Colonic mucosa (tissue), 4 donors: ENCODE measurements at places on chromosomes 12 and 14. TPM values are rescaled to one million over a fixed set of nuclear protein-coding genes. Genes with fewer than 3 reads are reported as not detected.
A peak's percentile ranks its signal among the peaks of the same experiment; 100 is the strongest.

DNA sequence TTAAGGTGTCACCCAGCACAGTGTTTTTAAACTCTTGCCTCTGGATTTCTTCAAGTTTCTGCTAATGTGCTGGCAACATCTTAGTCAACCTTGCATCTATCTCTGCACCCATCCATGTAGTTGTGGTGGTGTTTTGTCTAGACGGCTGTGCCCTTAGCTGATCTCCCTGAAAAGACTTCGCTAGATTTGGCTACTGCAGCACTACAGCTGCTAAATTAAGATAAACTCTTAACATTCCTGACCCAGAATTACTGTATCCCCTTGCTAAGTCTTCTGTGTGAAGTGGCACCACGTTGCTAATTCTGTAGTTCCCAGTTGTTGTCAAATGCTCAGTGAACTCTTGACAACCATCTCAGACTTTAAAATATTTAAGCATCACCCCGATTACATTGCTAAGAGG, 66.8 kb downstream of the SRGAP1 start:
- no peak overlapping the region for H3K4me3 ChIP-seq
- H3K27me3 ChIP-seq, result no peaks in the 10 kb centered on the region
- no peaks in the 10 kb centered on the region for H3K36me3 ChIP-seq
- no peak for DNase-seq
- H3K4me1 ChIP-seq, result no peaks in the 10 kb centered on the region

Gene TAS2R20
- 1.0 TPM for total RNA-seq

Gene PTCSC3
- not detected for total RNA-seq

- H3K4me1 ChIP-seq, result no peaks in the 10 kb centered on the region
- no peaks in the 10 kb centered on the region for H3K27me3 ChIP-seq
- no peak for DNase-seq
- no peak overlapping the region for H3K4me3 ChIP-seq
Measured at GRCh38 chr14:81565441-81566290, 32.0 kb upstream of the SEL1L start.

DNA sequence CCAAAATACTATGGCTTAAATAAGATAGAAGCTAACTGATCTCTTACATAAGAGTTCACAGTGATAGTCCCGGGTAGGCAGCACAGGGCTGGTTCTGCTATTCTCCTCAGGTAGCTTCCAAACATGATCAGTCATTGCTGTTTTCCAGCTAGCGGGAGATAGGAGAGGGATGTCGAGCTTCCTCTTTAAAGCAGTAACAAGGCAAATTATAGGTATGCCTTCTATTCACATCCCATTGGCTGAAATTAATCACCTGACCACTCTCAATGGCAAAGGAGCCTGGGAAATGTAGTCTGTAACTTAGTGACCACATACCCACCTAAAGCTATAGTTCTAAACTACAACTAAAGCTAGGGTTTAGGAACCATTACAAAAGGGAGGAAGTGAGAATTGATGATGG, 34.5 kb upstream of the VRK1 start:
- H3K4me3 ChIP-seq, result no peak overlapping the region
- no peaks in the 10 kb centered on the region for H3K4me1 ChIP-seq
- no peaks in the 10 kb centered on the region for H3K36me3 ChIP-seq
- H3K27ac ChIP-seq, result no peak overlapping the region
- peak; percentile 22 for DNase-seq

DNA sequence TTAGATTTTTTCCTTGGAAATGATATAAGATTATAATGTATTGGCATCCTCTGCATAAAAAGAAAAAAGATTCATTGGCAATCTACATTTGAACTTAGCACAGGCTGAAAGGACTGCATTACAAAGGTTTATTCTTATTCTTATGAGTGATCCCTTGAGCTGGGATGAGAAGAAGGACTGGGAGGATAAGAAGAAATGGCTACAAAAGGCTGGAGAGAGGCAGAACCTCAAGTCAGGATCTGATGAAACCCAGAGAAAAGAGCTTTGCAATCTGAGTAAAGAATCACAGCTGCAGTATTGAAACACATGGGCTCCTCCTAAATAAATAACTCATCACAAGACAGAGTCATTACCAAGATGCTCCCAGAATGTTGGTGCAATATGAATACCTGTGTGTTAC, 1635.4 kb upstream of the FLRT2 start:
- H3K4me1 ChIP-seq, result no peaks in the 10 kb centered on the region
- no peak overlapping the region for H3K4me3 ChIP-seq
- H3K27me3 ChIP-seq, result no peaks in the 10 kb centered on the region
- H3K36me3 ChIP-seq, result no peaks in the 10 kb centered on the region
- no peak for DNase-seq
- H3K27ac ChIP-seq, result no peak overlapping the region

GRCh38 chr14:91062600-91062999, 2.2 kb upstream of the RPS6KA5 start:
- no peak for DNase-seq
- H3K4me3 ChIP-seq, result no peak overlapping the region
- H3K4me1 ChIP-seq, result no peaks in the 10 kb centered on the region
- no peaks in the 10 kb centered on the region for H3K27me3 ChIP-seq

DNA sequence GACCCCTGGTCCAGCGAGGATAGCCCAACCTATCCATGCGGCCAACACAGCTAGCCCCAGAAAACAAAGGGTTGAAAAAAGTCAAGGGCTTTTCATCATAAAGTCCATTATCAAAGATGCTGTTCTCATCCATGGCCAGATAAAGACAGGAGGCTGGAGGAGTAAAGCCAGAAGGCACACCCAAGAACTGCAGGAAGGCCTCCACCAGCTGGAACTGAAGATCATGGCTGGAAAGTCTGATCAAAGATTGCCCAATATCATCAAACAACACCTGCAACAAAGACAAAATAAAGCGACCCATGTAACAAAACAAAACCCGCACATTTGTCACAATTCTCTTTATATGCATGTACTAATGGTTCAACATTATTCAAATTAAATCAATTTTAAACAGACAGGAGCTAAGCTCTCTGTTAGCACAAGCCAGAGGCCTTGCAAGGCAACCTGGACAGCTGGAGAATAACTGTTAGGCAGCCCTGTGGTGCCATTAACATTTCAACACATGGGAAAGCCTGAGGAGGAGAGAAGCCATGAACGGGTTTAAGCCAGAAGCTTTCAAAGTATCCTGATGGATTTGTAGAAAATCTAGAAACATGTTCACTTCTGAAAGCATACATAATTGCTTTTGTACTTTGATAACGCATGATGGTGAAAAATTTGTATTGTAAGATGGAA, 34.1 kb downstream of the PSMC1 start:
- H3K27me3 ChIP-seq, result no peaks in the 10 kb centered on the region
- DNase-seq, result no peak
- peaks cover 10% of the 10 kb centered on the region for H3K36me3 ChIP-seq
- no peak overlapping the region for H3K4me3 ChIP-seq
- no peak overlapping the region for H3K27ac ChIP-seq

Gene RAB15
- 43.8 TPM for total RNA-seq

GRCh38 chr12:110349096-110349495, 54.4 kb downstream of the ANAPC7 start:
- peaks cover 29% of the 10 kb centered on the region for H3K36me3 ChIP-seq
- H3K4me3 ChIP-seq, result no peak overlapping the region
- DNase-seq, result no peak

- no peak overlapping the region for H3K27ac ChIP-seq
- H3K4me3 ChIP-seq, result no peak overlapping the region
- H3K36me3 ChIP-seq, result no peaks in the 10 kb centered on the region
- DNase-seq, result no peak
- no peaks in the 10 kb centered on the region for H3K4me1 ChIP-seq
Measured at GRCh38 chr12:96889273-96889933, 17.7 kb upstream of the NEDD1 start.

Gene RAPGEF3
- 10.1 TPM for total RNA-seq

DNA sequence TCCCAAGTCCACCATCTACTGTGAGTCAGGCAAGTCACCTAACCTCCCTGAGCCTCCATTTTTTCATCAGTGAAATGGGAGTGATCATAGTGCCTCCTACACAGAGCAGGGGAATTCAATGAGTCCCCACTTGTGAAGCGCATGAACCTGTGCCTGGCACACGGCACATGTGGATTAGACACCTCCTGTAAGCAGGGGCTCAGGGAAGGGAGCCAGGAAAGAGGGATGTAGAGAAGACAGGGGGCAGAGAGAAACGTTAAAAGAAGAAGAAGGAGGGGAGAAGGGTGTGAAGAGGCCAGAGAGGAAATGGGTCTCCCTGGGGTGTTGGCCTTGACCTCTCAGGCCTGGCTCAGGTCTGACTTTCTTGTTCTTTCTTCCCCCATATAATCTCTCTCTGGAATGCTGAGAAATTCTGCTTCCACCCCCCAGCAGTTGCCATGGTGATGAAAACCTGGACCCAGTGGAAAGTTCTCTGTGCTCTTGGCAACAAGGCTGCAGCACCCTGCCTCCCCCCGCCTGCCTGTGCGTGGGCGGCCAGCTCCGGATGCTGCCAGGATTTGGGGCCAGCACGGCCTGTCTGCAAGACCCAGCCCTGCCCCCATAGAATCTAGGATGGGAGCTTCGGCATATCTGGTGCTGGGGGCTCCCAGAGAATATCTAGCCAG, 94.5 kb downstream of the CALM1 start:
- H3K4me3 ChIP-seq, result no peak overlapping the region
- H3K27ac ChIP-seq, result no peak overlapping the region
- no peaks in the 10 kb centered on the region for H3K27me3 ChIP-seq
- H3K36me3 ChIP-seq, result no peaks in the 10 kb centered on the region
- DNase-seq, result no peak

Gene KRT79
- not detected for total RNA-seq

DNA sequence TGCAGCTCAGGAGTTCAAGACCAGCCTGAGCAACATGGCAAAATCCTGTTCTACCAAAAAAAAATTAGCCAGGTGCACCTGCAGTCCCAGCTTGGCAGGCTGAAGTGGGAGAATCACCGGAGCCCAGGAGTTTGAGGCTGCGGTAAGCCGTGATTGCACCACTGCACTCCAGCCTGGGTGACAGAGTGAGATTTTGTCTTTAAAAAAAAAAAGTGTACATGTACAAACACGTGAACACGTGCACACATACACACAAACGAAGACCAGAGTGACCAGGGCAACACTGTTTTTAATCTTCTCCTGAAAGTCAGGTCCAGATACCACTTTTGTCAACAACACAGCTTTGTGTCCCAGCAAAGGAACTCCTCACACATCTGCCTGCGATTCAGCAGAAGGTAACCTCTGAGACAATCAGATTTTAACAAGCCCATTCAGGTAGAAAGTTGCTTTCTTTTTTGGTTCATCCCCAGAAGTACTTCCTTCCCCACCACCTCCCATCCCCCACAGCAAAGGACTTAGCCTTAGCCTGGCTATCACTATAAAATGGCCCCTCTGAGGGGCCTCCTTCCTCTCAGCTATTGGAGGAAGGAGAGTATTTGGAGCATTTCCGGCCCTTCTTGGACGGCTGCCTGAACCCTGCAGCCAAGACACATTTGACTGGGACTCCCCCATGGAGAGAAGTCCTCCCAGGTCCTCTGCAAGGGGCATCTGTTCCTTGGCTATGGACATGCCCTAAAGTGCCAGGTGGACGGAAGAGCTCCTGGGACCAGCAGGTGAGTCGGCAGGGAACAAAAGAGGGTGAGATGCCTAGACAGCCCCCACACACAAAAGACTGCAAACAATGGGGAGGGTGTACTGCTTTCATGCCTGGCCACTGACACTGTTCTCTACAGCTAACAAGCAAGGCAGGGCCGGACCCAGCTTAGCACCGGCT, 9.8 kb downstream of the CTDSP2 start:
- DNase-seq, result peak; percentile 80
- H3K4me3 ChIP-seq, result no peak overlapping the region
- H3K27ac ChIP-seq, result peak overlapping the region; percentile 66
- no peaks in the 10 kb centered on the region for H3K27me3 ChIP-seq
- peaks cover 85% of the 10 kb centered on the region for H3K4me1 ChIP-seq

- H3K4me1 ChIP-seq, result no peaks in the 10 kb centered on the region
- H3K27ac ChIP-seq, result no peak overlapping the region
- no peaks in the 10 kb centered on the region for H3K36me3 ChIP-seq
- H3K27me3 ChIP-seq, result no peaks in the 10 kb centered on the region
Measured at GRCh38 chr12:80946591-80946990, 8.9 kb upstream of the LIN7A start.

- no peak overlapping the region for H3K4me3 ChIP-seq
- H3K36me3 ChIP-seq, result peaks cover 4% of the 10 kb centered on the region
- peaks cover 23% of the 10 kb centered on the region for H3K4me1 ChIP-seq
- H3K27me3 ChIP-seq, result no peaks in the 10 kb centered on the region
- DNase-seq, result no peak
Measured at GRCh38 chr14:105015905-105016304, 5.0 kb downstream of the CDCA4 start.

- H3K27ac ChIP-seq, result no peak overlapping the region
- no peak for DNase-seq
- no peaks in the 10 kb centered on the region for H3K36me3 ChIP-seq
- no peak overlapping the region for H3K4me3 ChIP-seq
- no peaks in the 10 kb centered on the region for H3K4me1 ChIP-seq
Measured at GRCh38 chr14:32865827-32866376, 72.8 kb upstream of the NPAS3 start.

DNA sequence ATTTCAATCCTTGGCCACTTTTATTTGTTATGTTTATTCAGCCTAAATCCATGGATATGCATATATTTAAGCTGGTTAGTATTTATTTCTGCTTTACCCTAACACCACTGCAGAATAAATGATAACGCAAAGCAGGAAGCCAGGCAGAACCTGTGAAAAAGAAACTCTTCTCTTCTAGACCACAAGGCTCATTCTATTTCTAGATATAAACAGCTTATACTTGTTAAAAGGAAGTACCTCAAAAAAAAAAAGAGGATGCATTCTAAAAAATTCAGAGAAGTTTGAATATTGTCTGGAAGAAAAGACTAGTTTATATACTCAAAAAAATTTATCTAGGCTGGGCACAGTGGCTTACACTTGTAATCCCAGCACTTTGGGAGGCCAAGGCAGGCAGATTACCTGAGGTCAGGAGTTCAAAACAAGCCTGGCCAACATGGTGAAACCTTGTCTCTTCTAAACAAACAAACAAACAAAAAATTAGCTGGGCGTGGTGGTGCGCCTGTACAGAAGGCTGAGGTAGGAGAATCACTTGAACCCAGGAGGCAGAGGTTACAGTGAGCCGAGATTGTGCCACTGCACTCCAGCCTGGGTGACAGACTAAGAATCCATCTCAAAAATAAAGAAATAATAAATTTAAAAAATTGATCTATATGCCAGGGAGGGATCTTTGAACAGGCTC, 55.8 kb downstream of the GALNT4 start:
- no peak for DNase-seq
- H3K27ac ChIP-seq, result peak overlapping the region; percentile 30
- no peaks in the 10 kb centered on the region for H3K36me3 ChIP-seq
- no peak overlapping the region for H3K4me3 ChIP-seq
- H3K27me3 ChIP-seq, result no peaks in the 10 kb centered on the region

- H3K27ac ChIP-seq, result peak overlapping the region; percentile 37
- no peak for DNase-seq
- H3K36me3 ChIP-seq, result peaks cover 4% of the 10 kb centered on the region
- no peak overlapping the region for H3K4me3 ChIP-seq
Measured at GRCh38 chr14:55353686-55354467, 57.8 kb downstream of the ATG14 start.
